NCI-H1092 treated with DMSO at 0.1 percent for 48 hours (cell line): ENCODE measurements at places on chromosomes 5 and 9.

GRCh38 chr9:84501587-84501986, 161.0 kb upstream of the SLC28A3 start:
- no peak for DNase-seq

- no peak for DNase-seq
Measured at GRCh38 chr5:25763781-25764180, 1119.0 kb upstream of the CDH10 start.

DNA sequence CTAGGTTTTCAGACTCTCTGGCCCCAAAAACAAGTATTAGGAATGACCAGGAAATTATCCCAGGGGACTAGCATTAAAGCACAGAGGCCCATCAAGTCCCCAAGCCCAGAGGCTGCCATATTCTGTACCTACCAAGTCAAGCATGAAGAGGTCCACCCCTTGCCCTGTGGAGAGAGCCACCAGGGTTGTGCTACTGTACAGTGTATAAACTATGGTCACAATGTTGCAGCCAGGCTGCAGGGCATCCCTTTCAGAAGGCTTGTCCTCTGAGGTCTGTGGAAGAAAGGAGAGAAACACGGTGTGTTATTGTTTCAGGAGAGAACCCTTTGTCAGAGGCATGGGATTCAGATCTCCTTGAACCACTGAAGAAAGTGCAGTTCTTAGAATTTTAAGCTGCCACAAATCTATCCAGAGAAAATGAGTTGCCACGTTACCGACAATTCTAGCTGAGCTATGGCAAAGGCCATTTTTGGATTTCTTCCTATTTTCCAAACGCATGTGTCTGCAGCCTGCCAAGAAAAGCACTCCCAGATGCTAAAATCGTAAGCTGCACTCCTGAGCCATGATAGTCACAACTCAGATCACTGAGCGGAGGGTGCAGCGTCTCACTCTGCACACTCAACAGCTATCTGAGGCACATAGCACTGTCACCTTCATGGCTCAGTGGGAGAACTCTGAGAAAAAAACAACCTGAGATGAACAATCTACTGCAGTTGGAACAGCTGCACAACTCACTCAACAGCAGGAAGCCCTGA, 45.5 kb upstream of the SPATA31E1 start:
- DNase-seq, result no peak

DNA sequence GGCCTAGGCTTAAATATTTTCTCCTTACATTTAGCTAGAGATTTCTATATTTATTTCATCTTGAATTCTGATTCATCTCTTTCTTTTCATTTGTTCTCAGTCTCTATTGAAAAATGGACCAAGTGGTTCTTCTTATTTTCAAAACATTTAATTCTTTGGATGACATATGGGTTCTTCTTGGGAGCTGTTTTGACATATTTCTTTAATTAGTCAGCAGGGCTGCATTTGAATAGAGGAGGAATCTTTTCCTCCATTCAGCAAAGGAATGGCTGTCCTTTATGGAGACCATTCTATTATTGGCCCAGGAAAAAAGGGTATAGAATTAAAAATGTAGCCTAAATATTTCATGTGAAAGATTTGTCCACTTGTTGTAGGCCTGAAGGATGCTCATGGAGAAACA, 109.9 kb downstream of the RPS23 start:
- no peak for DNase-seq

GRCh38 chr9:135907006-135907430, 328 bp downstream of the CAMSAP1 start:
- DNase-seq, result peak; percentile 35

- DNase-seq, result no peak
Measured at GRCh38 chr5:14552017-14552416, 29.6 kb upstream of the OTULINL start.

DNA sequence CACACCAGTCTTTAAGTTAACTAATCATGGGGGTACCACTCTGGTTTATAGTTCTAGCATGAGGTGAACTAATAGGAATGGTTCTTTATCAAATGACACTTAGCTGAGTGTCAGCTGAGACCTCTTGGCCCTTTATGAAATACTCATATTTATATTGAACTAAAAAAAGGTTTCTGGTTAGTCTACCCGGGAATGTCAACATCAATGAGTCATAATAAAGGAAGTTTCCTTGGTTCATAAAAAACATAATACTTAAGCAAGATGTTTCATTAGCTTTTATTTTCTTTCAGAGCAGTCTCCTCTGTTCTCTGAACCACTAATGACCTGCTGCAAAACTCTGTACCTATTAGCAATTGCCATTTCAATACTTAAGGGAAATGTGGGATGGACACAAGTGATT, 13.7 kb downstream of the DAB2 start:
- DNase-seq, result no peak

DNA sequence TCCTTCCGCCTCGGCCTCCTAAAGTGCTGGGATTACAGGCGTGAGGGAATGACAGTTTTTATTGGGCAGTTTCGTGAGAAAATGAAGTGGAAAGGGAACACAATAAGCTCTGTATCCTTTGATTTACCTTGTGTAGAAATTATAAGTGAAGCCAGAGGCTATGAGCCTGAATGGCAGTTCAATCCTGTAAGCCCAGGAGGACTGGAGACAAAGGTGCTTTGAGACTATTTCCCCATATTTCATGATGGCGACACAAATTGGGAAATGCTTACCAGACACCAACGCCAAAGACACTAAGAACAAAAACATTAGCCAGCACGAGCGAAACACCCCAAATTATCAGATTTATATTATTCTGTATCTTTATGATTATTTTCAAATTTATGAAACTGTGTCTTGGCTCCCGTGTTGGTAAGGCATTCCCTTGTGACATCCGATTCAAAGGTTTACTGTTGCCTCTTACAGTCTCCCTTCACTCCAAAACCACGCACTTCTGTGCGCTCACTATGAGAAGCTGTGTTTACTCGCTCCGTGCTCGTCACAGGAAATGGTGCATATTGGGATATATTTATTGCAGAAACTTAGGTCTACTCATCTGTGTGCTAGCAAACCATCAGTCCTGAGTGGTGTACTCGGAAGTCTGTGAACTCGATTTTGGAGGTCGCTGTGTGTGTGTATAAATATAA, 73.9 kb downstream of the SH3PXD2B start:
- DNase-seq, result peak; percentile 68

GRCh38 chr9:20315677-20316076, 306.6 kb downstream of the MLLT3 start:
- no peak for DNase-seq

DNA sequence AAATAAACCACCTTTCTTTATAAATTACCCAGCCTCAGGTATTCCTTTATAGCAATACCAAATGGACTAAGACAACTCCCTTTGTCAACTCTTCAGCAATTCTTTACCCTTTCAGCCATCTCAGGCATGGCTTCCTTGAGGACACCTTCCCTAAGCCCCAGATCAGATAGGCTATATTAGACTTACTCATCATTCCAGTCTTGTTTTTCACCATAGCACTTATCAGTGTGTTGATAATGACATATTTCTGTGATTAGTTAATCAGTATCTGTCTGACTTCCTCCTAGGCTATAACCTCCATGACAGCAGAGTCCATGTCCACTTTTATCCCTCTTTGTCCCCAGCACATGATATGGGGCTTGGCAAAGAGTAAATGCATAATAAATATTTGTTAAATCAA, 238.1 kb downstream of the ACTL7B start:
- DNase-seq, result no peak

DNA sequence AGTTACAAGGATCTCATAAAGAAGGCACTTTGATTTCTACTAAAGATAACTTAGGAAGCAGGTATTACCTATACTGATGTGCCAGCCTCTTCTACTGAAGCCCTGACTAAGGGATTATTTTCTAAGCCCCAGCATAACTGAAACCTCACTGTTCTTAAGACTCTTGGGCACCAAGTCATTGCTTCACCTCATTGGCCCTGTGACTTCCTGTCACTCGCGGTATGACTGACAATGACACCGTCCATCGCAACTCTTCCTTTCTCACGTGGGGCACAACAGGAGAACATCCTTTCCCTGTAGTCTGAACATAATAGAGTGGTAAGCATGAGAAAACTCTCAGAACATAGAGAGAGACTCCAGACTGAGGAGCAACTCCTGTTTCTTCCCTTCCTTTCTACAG, 6.4 kb downstream of the OR2V2 start:
- DNase-seq, result no peak

DNA sequence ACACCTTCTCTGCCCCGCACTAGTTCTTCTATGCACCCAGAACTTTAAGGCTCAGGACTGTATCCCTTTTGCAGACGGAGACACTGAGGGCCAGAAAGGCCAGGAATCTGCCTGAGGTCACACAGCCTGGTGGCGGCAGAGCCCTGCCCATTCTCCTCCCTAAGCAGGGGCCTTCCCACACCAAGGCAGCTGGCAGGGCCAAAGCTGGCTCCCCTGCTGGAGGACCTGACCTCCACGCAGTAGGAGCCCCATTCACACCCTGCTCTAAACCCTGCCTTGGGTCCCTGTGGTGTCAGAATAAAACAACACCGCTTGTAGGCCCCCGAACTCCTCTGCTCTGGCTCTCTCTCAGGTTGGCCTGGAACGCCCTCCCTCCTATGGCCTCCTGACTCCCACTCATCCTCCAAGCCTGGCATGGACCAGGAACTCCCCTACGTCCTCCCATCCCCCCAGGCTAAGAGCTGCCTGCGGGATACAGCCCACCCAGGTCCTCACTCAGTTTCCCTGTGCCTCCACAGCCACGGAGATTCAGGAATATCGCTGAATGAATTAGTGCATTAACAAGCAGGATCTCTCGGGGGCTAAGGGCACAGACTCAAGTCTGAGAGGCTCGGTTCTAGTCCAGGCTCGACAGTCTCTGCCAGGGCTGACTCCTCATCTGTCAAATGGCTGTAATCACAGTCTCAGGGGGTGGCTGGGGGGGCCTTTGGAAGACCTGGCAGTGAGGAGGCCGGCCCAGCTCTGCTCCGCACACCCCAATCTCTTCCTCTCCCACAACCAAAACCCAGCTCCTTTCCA, 2.8 kb downstream of the ST6GALNAC6 start:
- DNase-seq, result no peak

DNA sequence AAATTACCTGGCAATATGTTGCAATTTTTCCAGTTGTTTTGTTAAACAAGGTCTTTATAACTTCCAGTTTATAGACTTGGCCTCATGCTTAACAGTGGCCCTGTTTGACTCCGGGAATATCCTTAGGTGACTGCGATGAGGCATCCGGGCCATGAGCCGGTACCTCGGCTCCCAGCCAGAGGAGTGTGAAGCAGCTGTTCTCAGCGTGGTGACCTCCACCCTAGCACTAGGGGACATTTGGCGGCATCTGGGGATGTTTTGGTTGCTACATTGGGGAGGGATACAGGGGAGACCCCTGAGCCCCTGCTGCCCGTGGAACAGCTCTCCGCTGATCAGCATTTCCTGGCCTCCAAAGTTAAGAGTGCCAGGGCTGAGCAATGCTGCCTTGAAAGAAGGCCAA, 533.4 kb downstream of the IRX1 start:
- DNase-seq, result no peak

GRCh38 chr9:123637945-123638634, 282.1 kb downstream of the CRB2 start:
- DNase-seq, result no peak

- no peak for DNase-seq
Measured at GRCh38 chr5:54692631-54693030, 175.1 kb downstream of the SNX18 start.

GRCh38 chr5:126182971-126183695, 240.1 kb upstream of the GRAMD2B start:
- no peak for DNase-seq
